ENCODE measurements at places on chromosomes 7 and 10.

- DNase-seq: no peak
These were observed 103.2 kb downstream of the NPSR1 start for GRCh38 chr7:34761206-34761605.

- DNase-seq: no peak
These were observed 98.7 kb downstream of the MICALL2 start for GRCh38 chr7:1360521-1360971.

DNA sequence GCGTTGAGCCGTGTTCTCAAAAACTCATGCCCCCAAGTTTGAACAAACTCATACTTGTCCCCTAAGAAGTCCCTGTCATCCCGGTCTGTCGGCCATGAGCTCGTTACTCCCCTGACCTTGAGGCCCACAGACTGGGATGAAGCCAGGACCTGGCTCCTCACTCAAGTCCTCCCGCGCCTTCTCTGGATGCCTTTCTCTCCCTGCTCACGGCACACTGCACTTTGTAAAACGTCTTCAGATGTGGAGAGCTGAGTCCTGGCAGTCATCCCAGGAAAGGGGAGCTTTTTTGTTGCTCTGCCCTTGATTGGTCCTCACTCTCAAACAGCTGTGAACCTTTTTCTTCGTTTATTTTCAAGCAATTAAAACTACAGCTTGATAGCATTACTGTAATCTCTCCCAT, 110.8 kb downstream of the JAZF1 start:
- DNase-seq: no peak

DNA sequence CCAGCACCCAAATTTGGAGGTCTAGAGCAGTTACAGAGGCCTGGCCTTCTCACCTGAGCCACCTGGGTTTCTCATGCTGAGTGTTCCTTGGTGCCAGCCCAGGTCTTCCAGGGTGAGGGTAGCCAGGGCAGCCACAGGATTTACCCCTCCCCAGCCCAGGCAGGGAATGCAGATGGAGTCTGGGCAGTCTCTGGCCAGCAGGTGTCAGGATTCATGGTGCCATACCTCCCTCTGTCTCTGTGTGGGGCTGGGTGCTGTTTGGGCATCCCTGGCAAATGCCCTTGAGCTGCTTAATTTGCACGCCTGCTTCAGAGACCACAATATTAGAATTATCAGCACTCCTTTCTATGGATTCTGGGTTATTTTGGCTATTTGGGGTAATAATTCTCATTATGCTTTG, 246.7 kb downstream of the GFRA1 start:
- no peak for DNase-seq

DNA sequence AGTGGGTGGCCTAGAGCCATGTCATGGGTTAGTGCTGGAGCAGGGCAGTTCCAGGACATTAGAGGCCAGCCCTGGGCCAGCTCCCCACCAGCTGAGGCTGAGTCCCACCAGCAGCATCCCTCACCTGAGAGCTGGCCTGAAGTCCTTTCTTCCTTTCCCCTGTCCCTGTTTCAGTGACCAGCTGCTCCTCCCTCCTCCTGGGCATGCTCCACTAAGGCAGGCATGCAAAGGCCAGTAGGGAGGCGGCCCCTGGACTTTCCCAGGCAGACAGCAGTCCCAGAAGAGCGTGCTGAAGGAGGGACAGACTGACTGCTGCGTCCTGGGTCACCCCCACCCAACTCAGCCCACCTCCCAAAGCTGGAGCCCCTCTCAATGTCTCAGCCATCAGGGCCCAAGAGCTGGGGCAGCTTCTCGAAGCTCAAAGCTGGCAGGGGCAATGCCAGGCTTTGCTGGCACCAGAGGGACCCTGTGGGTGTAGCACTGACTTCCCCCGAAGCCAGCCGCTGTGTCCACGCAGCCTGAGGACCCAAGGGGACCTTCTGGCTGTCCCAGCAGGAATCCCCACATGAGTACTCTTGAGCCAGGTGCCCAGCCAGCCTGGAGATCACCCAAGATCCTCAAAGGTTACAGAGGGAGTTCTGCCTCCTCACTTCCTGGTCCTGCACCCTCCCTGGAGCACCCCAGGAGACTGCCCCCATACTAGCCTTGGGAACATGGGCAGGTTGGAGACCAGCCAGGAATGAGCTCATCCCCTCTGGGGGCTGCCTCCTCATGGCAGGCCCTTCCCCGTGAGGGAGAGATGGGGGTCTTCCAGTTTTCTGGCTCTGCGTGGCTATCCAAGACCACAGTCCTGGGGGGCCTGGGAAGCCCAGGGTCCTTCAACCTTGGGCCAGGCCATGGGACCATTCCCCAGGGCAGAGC, 35.2 kb upstream of the RET start:
- DNase-seq: no peak
